ENCODE measurements at places on chromosomes 1 and 21.

DNA sequence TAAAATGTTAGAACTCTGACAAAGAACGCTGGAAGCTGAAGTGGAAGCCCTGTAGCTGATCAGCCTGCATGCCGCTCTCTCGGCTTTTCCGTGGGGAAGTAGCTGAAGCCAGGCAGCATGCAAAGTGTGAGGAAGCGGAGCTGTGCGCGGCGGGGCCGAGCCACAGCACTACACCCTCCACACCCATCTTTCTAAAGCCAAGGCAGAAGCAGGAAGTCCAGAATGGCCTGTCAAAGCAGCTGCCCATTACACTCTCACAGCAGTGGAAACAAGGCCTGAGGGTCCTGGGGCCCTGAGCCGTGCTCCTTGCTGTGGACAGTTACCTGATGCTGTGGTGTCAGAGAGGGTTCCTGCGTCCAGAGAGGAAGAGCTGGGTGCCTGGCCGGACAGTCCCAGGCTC, 69.6 kb downstream of the UBR4 start:
- no peak for DNase-seq

DNA sequence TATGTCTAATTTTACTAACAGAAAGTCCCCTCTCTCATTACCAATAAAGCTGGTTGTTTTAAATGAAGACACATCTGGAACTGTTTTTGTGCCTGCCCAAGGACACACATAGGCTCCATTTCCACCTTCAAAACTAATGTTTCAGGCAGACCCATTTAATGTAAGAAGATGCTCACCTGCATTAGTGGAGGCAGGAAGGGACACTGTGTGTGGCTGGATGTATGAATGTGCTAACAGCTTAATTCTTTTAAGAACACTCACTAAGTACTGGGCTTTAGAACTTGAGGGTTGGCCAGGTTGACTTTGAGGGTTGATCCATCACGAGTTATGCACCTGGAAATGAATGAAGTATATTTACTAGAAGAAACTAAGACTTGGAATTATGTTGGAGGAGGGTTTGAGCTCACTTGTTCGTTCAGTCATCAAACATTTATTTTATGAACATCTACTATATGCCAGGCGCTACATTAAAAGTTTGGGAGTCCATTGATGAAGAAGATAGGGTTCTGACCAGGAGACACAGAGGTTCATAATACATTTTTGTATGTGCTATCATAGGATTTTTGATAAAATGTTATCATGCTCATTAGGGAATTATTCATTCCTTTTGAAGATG, 5.4 kb downstream of the JUN start:
- DNase-seq: no peak

DNA sequence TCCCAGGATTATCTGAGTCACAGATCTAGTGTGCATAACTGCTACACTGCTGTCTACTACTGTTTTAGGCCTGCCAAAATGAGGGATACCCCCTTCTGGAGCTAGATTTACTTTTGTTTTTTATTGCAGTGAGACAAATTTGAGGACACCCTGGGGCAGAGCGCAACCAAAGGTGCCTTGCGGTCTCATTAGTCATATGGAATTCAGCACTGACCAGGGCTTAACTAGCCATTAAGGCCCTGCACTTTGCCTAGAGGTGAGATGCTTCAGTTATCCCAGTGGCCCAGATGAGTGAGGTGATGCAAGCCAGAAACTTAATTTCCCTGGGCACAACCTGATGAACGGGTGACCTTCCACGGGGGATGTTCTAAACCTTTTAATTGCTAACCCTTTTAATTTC, 998 bp upstream of the SPAG17 start:
- DNase-seq: no peak

GRCh38 chr1:19315378-19316198, 3.5 kb downstream of the SLC66A1 start:
- DNase-seq: peak; percentile 72

- DNase-seq: no peak
Measured at GRCh38 chr1:36481091-36481490, 1.6 kb downstream of the CSF3R start.

DNA sequence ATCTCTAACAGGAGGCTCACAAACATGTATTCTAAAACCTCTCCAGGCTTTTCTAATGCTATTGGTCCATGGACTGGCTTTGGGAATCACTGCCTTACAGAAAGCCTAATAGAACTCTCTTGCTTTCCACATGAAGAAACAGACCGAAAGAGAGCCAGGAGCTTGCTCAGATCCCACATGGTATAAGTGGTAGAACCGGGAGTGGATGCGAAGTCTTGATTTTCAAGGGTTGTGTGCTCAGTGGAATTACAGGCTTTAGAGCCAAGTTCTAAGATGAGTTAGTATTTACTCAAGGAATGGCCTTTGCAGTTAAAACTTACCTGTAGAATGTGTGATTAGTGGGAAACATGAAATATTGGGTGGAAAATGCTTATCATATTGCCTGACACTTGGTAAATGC, 54.3 kb upstream of the HSD17B7 start:
- no peak for DNase-seq

- no peak for DNase-seq
Measured at GRCh38 chr1:205443585-205444299, 12.1 kb downstream of the BLACAT1 start.

DNA sequence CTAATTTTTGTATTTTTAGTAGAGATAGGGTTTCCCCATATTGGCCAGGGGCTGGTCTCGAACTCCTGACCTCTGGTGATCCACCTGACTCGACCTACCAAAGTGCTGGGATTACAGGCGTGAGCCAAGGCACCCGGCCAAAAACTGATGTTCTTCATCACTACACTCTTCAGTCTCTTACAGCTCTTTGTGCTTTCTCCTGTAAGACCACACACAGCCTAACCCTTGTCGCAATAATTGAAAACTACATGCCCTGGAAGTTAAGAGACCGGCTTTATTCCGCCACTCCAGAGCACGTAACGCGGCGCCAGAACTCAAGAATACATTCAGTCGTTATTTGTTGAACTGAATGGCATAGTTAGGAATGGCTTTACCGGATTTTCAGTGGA, 552 bp downstream of the GPATCH4 start:
- no peak for DNase-seq

DNA sequence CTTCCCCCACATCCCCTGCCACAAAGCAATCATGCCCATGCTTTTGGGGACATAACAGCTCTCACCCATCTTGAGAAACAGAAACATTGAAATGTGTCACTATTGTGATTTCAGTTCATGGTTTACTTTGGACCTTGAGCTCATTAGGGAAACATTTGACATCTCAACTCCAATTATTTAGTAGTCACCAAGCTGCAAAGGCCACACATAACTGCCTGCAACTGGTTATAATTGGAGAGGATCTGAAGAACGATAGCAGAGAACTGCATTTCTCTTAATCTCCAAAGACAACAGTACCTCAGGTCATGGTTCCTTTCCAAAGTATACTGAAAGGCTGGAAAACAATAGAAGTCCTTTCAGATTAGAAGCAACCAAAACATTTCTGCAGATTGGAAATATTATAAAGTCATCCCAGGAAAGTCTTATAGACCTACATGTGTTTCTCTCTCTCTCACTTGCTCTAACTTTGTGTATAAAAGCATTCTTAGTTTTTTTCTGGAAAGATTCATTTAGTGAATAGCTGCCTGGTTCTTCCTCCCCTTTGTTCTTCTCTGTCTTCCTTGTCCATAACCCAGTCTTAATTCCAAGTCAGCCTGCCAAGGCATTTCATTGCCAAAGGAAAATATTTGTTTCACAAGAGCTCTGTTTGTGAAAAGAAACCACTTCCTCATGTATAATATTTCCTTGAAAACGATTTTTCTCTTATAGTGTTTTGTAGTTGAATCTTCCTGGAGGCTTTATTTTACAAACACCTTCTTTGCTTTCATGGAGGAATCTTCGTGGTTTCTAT, 426.8 kb downstream of the ADGRL2 start:
- DNase-seq: no peak

GRCh38 chr1:20138346-20138745, 777 bp upstream of the PLA2G2F start:
- no peak for DNase-seq

DNA sequence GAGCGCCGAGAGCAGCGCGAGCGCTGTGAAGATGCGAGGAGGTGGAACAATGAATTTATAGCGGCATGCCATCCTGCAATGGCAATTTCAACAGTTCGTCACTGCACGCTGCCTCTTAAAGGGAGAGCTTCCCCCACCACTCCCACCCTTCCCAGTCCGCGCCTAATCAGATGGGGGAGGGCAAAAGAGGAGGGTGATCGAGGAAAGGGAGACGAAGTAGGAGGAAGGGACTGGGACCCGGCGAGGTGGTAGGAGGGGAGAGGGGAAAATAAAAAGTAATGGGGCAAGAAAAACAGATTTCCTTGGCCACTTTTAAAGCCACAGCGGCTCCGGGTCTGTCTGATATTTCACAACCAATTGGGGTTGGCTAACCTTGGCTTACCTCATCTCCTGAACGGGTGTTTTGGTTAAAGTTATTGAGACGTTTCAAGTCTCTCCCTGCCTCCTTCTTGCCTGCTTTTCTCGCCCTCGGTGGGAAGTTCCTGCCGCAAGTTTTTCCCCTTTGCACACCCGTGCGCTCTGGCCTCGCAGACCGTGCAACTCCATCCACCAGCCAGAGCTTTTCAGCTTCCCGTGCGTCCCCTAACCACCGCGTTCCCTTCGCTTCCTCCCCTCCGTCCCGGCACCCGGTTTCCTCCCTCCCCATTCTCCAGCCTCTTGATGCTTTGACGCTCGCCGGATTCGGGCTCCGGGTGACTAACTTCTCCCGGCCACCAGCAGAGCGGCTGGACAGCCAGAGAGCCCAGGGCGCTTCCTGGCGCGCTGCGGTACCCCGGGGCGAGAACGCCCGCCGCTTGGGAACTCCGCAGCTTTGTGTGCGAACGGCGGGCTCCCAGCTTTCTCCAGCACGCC, at the start of gene ADAMTS5:
TSS of gene ADAMTS5 (minus strand) at position 27 of the 852 bp plus-strand sequence. CDS start 697 bp downstream, outside the sequence.
- no peak for DNase-seq

GRCh38 chr1:42282024-42282579, 52.9 kb downstream of the FOXJ3 start:
- DNase-seq: no peak

- peak; percentile 66 for DNase-seq
Measured at GRCh38 chr1:20493839-20494608, 8.0 kb upstream of the CAMK2N1 start.

DNA sequence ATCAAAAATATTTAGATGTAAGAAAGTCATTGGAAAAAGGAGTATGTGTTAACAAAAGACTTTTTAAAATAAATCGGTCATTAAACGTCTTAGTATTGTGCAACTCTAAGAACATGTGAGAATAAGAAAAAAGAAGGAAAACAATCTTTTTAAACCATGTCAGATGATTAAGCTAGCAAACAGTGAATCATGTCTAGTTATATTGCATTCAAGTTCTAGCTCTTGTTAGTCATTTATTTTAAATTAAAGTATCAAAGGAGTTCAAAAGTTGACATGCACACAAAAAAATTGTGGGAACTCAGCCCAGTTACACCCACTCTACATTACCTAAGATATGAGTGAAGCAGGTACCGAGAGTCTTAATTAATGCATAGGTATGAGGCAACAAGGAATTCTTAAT, 9.8 kb downstream of the FRRS1 start:
- no peak for DNase-seq

DNA sequence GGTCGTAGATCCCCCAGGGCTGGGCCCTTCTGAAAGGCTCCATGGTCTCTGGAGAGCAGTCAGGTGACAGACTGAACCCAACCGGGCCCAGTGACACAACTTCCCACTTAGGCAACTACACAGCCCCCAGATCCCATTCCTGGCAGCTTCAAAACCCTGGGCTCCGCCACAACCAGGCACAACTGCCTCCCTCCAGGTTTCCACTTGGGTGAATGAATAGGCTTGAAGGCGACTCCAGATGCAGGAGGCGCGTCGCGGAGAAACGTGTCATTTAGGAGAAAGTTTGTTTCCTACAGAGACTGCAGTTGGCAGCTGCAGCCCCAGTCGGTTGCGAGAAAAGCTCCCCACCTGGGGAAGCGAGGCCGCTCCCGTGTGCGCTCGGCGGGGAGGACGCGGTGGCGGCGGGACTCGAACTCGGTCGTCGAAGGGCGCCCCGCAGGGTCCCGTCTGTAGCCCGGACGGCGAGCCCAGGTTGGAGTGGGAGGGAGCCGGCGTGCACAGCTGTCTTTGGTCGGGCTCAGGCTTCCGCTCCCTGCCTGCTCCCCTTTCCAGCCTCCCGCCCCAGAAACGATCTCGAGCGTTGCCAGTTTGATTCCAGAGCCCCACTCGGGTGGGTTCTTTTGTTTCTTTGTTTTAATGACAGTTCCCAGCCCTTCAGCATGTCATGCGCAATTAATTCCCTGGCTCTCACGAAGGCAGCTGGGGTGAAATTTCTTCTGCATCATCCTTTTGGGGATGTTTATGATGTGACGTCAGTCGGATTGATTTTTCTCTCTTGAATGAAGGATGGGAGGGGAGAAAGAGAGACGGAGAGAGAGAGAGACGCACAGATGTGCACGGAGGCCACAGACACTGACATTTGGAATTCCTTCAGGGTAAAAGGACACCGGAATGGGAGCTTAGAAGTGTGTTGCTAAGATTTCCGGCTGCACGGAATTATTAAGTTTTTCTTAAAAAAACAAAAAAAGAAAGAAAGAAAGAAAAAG, 862 bp upstream of the SGIP1 start:
- DNase-seq: no peak

- no peak for DNase-seq
Measured at GRCh38 chr1:94694226-94694915, 125.8 kb upstream of the SLC44A3 start.

DNA sequence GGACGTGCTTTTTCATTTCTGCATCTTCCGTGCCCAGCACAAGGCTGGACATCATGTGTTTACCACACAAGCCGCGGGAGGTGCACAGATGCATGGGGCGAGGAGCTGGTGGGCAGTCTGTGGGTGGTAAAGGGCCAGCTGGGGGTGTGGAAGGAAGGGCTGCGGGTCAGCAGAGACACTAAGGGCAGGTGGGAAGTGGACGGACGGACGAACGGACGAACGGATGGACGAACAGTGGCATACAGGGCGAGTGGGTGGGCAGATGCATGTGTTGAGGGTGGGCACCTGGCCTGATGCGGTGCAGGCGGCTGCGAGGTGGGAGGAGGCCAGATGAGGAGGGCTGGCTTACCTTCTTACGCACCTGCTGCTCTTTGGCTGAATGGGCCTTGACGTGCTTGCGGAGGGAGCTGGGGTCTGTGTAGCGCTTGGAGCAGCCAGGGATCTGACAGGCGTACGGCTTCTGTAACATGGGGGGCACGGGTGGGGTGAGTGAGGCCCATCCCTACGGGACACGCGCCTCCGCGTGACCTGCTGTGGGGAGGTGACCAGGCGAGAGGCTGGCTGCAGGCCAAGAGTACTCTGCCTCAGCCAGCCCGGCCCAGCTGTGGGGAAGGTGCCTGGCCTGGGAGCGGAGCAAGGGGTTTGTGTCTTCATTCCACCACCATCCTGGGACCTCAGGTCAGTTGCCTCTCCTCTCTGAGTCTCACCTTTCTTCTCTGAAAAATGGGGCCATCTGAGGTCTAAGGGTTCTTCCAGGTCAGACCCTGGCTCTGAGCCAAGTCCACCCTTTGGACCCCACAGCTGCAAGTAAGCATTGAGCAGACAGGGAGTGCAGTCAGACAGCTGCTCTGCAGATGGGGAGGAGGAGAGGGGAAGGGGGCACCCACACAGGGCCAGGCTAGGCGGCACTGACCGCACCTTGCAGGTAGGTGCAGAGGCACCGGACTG, 65.5 kb downstream of the DMRTB1 start:
- DNase-seq: no peak

- no peak for DNase-seq
Measured at GRCh38 chr1:211742272-211742671, 66.9 kb upstream of the NEK2 start.

GRCh38 chr1:39190096-39190495, 14.4 kb upstream of the MACF1 start:
- no peak for DNase-seq

All from CMK (cell line).